ENCODE measurements at places on chromosomes 3 and 15. TPM values are rescaled to one million over a fixed set of nuclear protein-coding genes. Genes with fewer than 3 reads are reported as not detected.

GRCh38 chr3:16463119-16463518 is 50.4 kb downstream of the RFTN1 start:
- no peak for DNase-seq

The IGDCC3 gene
- total RNA-seq = 15.8 TPM

The CCR3 gene
- total RNA-seq = not detected

DNA sequence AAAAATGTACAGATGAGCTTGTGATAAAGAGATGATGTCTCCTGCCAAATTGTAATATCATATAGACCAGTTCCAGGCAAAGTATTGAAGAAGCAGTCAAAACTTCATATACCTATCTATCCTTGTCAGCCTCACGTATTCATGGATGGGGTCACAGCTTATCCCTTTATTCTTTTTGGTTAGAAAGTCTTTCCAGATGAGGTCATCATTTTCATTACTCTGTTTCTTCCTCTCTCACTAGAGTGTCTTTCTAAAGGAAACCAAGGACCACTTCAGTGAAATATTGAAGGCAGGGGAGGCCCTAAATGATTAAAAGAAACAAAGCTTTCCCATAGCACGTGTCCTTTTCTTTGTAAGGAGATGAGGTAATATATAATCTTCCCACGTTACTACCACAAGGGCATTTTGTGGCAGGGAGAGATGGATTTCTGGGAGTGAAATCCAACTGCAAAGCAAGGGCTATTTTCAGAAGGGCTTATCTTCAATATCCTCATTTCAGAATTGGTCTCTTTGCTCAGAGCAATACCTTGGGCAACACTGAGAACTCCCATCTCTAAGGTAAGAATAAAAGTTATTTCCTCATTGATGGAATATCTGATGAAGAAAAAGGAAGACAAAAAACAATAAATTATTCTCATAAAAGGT is 260.2 kb downstream of the TIGIT start:
- no peak for DNase-seq

- no peak for DNase-seq
These were observed 318.0 kb upstream of the KCNMB2 start for GRCh38 chr3:178218231-178218630.

The ZBED2 gene
- 0.06 TPM for total RNA-seq

The P2RY14 gene
- total RNA-seq = not detected
